Chondrocyte (in vitro differentiated cells): ENCODE measurements at places on chromosomes 5 and 9.

DNA sequence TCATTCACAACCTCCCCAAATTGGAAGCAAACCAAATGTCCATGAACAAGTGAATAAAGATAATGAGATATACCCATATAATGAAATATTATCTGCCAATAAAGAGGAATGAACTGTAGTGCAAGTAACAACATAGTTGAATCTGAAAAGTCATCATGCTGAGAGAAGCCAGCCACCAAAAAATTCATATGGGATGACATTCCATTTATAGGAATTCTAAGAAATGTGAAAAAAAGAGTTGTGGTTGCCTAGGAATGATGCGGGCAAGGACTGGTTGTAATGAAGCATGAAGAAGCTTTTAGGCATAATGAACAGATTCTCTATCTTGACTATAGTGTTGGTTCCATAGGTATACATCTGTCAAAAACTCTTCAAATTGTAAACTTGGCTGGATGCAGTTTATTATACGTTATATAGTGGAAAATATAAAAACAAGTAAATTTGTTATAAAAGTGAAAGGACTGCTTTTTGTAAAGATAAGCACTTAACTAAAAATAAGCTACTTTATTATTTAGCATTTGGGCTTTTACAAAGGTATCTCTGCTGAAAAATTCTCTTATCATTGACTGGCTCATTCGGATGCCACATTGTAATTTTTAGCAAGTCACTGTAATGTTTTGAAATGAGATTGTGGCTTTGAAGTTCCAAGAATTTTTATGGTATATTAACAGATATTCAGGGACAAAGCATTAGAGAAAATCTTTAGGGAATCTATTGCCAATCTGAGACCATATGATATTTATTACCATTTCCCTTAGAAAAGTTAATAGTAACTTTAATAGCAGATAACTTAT is 21.2 kb upstream of the TTC23L start:
- DNase-seq: no peak

DNA sequence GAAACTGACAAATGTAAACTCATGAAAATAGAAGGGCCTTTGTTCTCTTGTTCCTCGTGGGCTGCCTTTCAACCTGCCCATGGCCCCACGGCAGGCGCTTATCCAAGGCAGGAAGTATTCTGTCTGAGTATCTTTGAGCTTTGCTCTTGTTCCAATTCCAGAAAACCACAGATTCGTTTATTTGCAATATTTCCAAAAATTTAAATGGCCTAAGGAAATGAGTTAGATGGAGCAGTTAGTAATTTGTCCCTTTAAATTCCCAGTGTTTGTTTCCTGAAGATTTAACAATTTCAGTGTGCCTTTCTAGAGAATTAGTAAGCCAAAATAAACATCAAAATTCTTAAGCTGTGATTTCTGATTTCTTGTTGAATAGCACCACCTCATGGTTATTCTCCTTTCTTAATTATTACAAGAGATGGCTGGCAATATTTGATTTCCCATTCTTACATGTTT is 299.4 kb upstream of the RASA1 start:
- no peak for DNase-seq

DNA sequence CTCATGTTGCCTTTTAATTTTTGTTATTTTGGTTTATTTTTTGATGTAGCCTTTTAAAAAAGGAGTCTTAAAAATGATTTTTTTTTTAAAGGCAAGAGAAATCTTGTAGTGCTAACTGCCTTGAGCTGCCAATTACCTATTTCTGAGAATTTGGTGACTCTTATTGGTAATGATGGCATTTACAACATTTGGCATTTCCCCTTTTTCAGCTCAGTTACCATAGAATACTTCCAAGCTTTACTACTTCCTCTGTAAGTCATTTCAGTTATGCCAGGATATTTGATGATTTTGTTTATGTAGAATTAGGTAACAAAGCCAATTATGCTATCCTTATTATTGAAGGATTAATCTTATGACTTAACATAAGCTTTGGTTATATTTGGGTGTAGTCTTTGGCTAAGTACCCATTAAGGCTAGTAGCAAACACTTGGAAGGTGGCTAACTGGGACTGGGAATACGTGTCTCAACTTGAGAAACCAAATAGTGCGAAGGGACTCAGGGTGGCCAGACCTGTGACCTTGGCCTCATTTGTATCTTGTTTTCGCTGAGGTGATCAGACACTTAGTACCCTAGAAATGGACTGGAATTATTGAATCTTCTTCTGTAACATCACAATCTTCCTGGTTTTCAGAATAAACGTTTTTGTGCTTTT is 27.7 kb downstream of the CDC37L1 start:
- DNase-seq: no peak

DNA sequence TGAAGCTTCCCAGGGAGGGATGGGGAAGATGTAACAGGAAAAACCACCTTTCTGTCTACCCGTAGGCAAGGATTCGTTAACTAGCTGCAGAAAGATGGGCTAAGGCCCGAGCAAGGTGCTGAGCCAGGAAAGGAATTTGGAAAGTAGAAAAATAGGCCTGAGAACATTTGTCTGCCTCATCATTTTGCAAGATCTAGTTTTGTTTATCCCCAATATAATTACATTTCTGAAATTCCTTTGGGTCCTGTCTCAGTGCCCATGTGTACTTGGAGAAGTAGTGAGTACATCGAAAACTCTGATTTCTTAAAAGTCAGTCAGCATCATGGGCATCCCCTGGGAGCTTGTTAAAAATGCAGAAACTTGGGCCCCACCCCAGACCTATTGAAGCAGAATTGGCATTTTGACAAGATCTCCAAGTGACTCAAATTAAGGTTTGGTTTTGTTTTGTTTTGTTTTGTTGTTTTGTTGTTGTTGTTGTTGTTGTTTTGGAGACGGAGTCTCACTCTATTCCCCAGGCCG is 52.1 kb upstream of the CEMIP2 start:
- DNase-seq: no peak

DNA sequence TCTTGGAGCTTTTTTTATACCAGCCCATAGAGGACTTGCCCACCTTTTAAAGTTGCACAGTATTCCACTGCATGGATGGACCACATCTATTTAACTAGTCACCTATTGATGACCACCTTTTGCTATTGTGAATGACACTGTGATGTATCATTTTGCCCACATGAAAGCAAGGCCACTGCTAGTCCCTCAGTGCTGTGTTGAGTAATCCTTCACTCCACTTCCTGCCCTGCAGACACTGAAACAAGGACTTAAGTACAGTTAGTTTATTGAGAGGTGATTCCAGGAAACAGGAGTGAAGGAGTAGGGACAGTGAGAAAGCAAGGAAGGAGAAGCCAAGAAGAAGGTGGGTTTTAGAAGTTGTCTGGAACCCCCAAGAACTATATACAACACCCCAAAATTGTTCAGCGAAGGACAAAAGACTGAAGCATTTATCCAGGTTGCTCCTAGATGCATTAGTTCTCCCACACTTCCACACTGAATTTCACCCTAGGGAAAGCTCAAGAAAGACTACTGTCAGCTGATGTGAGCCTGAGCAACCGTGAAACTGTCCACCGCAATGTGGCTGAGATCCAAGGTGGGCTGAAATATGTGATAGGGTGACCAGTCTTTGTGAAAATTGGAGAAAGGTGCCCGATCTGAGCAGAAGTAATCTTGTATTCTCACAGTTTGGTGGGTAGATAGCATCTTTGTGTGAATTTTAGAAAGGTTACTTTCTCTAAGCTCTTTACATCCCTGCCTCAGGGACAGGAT is 45.2 kb upstream of the ANKRD31 start:
- DNase-seq: no peak

DNA sequence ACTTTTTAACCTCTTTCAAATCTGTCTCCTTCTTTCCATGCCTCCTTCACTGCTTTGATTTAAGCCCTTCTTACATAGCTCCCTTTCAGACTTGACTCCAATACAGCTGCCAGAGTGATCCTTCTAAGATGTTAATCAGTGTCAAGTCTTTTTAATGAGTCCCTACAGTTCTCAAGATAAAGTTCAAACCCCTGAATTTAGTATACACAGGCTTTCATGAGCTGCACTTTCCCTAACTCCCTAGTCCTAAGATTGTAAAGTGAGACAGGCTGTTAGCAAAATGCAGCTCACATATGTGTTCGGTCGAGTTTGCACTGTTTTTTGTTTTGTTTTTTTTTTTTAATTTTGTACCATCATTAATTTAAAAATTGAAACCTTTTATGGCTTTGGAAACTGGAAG is 190.4 kb upstream of the VCAN start:
- DNase-seq: no peak
